T-helper 2 cell treated with Interferon-gamma antibody and Interleukin-4, amounts not matched to agents 5 μg/mL and 100 μg/mL, for 36 hours (primary cell): ENCODE measurements at places on chromosomes 1 and 21.

- H3K27ac ChIP-seq: no peak overlapping the region
- no peaks in the 10 kb centered on the region for H3K36me3 ChIP-seq
- no peak for DNase-seq
- no peak overlapping the region for H3K4me3 ChIP-seq
- peaks cover 22% of the 10 kb centered on the region for H3K27me3 ChIP-seq
These were observed 738 bp downstream of the CAMK1G start for GRCh38 chr1:209584231-209584672.

DNA sequence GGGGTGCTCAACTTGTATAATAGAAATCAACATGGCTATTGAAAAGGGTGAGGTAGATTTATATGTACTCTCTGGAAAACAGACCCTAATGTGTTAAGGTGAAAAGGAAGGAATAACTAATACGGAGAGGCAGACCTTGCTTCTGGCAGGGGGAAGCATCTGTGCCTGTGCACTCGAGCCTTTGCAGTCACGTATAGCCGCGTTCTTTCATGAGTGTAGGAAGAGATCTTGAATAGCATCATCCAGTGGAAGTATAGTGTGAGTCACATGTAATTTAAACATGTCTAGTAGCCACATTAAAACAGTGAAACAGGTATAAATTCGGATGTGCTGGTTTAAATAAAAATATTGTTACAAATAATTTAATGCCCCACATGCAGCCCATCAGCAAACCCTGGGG lies 3.0 kb downstream of the A3GALT2 start:
- no peak for DNase-seq
- H3K27me3 ChIP-seq: peaks cover 6% of the 10 kb centered on the region
- no peak overlapping the region for H3K4me3 ChIP-seq

DNA sequence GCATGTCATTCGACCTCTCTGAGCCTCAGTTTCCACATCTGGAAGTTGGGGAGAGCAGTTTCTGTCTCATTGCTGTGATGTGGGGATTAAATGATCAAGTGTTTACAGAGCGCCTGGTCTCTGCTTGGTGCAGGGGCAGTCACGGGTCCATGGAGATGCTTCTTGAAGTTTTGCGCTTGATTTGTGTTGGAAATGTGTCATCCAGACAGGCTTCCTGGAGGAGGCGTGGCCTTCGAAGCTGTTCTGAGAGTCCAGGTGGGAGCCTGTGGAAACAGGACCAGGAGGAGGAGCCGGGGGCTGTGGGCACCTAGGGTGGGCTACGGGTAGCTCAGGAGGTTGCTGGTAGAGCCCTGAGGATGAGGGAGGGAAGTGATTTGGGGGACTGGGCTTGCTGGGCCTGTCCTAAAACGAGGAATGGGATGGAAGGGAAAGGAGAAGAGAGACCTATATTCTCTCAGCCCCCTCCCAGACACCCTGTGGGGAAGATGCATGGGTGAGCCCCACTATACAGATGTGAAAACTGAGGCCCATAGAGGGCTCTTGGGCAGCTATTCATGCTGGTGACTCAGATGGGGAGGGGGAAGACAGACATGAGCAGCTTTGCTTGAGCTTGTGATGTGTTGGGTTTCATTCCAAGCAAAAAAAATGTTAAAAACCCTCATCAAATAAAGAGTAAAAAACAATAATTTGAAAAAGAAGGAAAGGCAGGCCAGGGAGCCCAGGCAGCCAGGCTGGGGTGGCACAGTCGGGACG lies 107.2 kb upstream of the WNT4 start:
- H3K4me1 ChIP-seq: no peaks in the 10 kb centered on the region
- H3K36me3 ChIP-seq: no peaks in the 10 kb centered on the region
- no peak overlapping the region for H3K4me3 ChIP-seq
- H3K27ac ChIP-seq: no peak overlapping the region
- no peak for DNase-seq

GRCh38 chr1:53015508-53015860 lies 46.5 kb upstream of the PODN start:
- no peak for DNase-seq
- peaks cover 9% of the 10 kb centered on the region for H3K36me3 ChIP-seq
- H3K4me1 ChIP-seq: peaks cover 22% of the 10 kb centered on the region
- H3K4me3 ChIP-seq: peak overlapping the region; percentile 86
- H3K27me3 ChIP-seq: no peaks in the 10 kb centered on the region

GRCh38 chr1:44261171-44261817 lies 48.0 kb downstream of the DMAP1 start:
- no peaks in the 10 kb centered on the region for H3K36me3 ChIP-seq
- no peak for DNase-seq
- no peaks in the 10 kb centered on the region for H3K27me3 ChIP-seq
- H3K27ac ChIP-seq: no peak overlapping the region

DNA sequence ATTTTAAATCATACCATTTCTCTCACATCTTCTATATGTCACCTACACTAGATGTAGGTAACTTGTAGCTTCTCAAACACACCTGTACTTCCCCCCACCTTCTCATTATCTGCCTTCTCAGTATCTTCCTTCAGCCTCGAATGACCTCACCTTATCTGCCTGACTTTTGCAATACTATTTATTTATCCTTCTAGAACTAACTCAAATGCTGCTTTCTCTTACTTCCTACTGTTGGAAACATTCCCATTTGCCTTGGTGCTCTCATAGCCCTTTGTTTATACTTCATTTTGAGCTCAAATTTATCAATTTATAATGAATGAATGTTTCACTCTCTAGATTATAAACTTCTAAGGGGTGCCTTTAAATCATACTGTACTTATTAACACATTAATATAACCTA lies 50.4 kb upstream of the KIAA1614 start:
- H3K27me3 ChIP-seq: no peaks in the 10 kb centered on the region
- DNase-seq: no peak
- no peak overlapping the region for H3K27ac ChIP-seq
- peaks cover 3% of the 10 kb centered on the region for H3K36me3 ChIP-seq

GRCh38 chr1:177998696-177999631 lies 29.1 kb upstream of the SEC16B start:
- H3K4me3 ChIP-seq: no peak overlapping the region
- H3K27ac ChIP-seq: no peak overlapping the region
- no peaks in the 10 kb centered on the region for H3K36me3 ChIP-seq
- no peaks in the 10 kb centered on the region for H3K4me1 ChIP-seq

- H3K27ac ChIP-seq: no peak overlapping the region
- no peak for DNase-seq
- peaks cover 71% of the 10 kb centered on the region for H3K27me3 ChIP-seq
- no peaks in the 10 kb centered on the region for H3K36me3 ChIP-seq
These were observed 3.5 kb downstream of the MYCL start for GRCh38 chr1:39898191-39898590.

- no peak overlapping the region for H3K4me3 ChIP-seq
- DNase-seq: no peak
- H3K4me1 ChIP-seq: no peaks in the 10 kb centered on the region
- H3K36me3 ChIP-seq: no peaks in the 10 kb centered on the region
These were observed 42.5 kb downstream of the SPAG17 start for GRCh38 chr1:118142546-118142945.

GRCh38 chr1:24929398-24930259 lies 447 bp downstream of the RUNX3 start:
- peak overlapping the region; percentile 94 for H3K4me3 ChIP-seq
- peaks cover 46% of the 10 kb centered on the region for H3K36me3 ChIP-seq
- DNase-seq: peak; percentile 58
- H3K27me3 ChIP-seq: no peaks in the 10 kb centered on the region
- H3K4me1 ChIP-seq: peaks cover 49% of the 10 kb centered on the region

GRCh38 chr21:41631564-41632461 lies 123.9 kb upstream of the TMPRSS2 start:
- no peaks in the 10 kb centered on the region for H3K4me1 ChIP-seq
- no peaks in the 10 kb centered on the region for H3K36me3 ChIP-seq
- no peak overlapping the region for H3K27ac ChIP-seq
- H3K27me3 ChIP-seq: peaks cover 2% of the 10 kb centered on the region

DNA sequence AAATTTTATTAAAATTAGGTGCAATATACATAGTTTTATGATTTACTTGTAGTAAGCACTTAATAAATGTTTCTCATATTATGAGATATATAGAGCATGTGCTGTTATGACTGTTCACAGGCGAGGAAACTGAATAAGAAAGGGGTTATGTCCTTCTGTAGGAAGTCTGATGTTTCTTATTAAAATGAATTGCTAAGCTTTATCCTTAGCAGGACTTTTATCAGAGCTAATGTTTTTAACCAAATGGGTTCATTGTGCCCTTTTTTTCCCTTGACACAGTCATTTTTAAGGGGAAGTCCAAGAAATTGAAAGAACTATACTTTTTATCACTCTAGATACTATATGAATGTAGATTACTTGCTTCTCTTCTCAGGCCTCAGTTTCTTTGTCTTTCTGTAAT lies 285.2 kb downstream of the PTPRC start:
- peaks cover 54% of the 10 kb centered on the region for H3K36me3 ChIP-seq
- peaks cover 68% of the 10 kb centered on the region for H3K4me1 ChIP-seq
- no peak overlapping the region for H3K27ac ChIP-seq
- H3K27me3 ChIP-seq: no peaks in the 10 kb centered on the region
- DNase-seq: no peak
- H3K4me3 ChIP-seq: peak overlapping the region; percentile 55

- no peaks in the 10 kb centered on the region for H3K36me3 ChIP-seq
- DNase-seq: no peak
- H3K4me1 ChIP-seq: no peaks in the 10 kb centered on the region
- no peaks in the 10 kb centered on the region for H3K27me3 ChIP-seq
These were observed 17.7 kb upstream of the PRRC2C start for GRCh38 chr1:171467626-171468025.

GRCh38 chr21:41488080-41488479 lies 19.9 kb downstream of the TMPRSS2 start:
- H3K27me3 ChIP-seq: no peaks in the 10 kb centered on the region
- no peaks in the 10 kb centered on the region for H3K4me1 ChIP-seq
- H3K36me3 ChIP-seq: no peaks in the 10 kb centered on the region
- H3K4me3 ChIP-seq: no peak overlapping the region

- no peaks in the 10 kb centered on the region for H3K4me1 ChIP-seq
- peaks cover 4% of the 10 kb centered on the region for H3K27me3 ChIP-seq
- no peak overlapping the region for H3K4me3 ChIP-seq
- H3K27ac ChIP-seq: no peak overlapping the region
- DNase-seq: no peak
These were observed 34.5 kb upstream of the HTR1D start for GRCh38 chr1:23251812-23252211.

- no peak overlapping the region for H3K27ac ChIP-seq
- H3K4me1 ChIP-seq: no peaks in the 10 kb centered on the region
- peaks cover 9% of the 10 kb centered on the region for H3K27me3 ChIP-seq
These were observed 159.3 kb downstream of the TSEN15 start for GRCh38 chr1:184210862-184211261.

GRCh38 chr1:10616696-10617095 lies 141.9 kb downstream of the PEX14 start:
- H3K27me3 ChIP-seq: no peaks in the 10 kb centered on the region
- no peak overlapping the region for H3K27ac ChIP-seq
- no peaks in the 10 kb centered on the region for H3K36me3 ChIP-seq
- no peak overlapping the region for H3K4me3 ChIP-seq
- H3K4me1 ChIP-seq: no peaks in the 10 kb centered on the region
- DNase-seq: no peak

- H3K27me3 ChIP-seq: peaks cover 10% of the 10 kb centered on the region
- H3K27ac ChIP-seq: no peak overlapping the region
These were observed 76.2 kb upstream of the CXADR start for GRCh38 chr21:17436626-17437111.

GRCh38 chr1:58881471-58881994 lies 97.7 kb upstream of the JUN start:
- H3K36me3 ChIP-seq: peaks cover 7% of the 10 kb centered on the region
- H3K27ac ChIP-seq: no peak overlapping the region
- peaks cover 19% of the 10 kb centered on the region for H3K4me1 ChIP-seq
- no peak overlapping the region for H3K4me3 ChIP-seq
- no peaks in the 10 kb centered on the region for H3K27me3 ChIP-seq

DNA sequence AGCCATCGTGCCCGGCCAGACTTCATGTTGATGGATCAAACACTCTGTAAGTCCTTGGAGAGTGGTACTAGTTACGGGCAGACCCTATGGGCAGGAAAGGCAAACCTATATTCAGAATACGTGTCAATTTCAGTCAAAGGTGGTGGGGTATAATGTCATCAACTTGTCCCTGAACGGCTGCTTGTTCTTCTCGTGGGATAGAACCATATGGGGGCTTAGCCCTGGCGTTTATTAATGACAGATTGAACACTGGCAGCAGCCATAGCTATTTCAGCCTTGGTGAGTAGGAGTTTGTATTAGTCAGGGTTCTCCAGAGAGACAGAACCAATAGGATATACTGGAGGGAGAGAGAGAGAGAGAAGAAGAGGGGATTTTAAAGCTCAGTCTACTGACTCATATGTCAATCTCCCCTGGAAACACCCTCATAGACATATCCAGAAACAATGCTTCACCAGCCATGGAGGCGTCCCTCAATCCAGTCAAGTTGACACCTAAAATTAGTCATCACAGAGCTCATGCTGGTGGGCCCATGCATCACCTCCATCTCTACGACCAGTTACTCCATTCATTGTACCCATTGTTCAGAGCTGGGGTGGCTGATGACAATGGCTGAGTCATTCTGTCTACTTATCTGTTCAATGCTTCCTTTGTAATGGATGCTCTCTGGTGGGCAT lies 16.1 kb upstream of the AQP10 start:
- H3K27ac ChIP-seq: no peak overlapping the region
- H3K4me3 ChIP-seq: no peak overlapping the region
- DNase-seq: peak; percentile 59
- H3K4me1 ChIP-seq: peaks cover 13% of the 10 kb centered on the region
- no peaks in the 10 kb centered on the region for H3K36me3 ChIP-seq

DNA sequence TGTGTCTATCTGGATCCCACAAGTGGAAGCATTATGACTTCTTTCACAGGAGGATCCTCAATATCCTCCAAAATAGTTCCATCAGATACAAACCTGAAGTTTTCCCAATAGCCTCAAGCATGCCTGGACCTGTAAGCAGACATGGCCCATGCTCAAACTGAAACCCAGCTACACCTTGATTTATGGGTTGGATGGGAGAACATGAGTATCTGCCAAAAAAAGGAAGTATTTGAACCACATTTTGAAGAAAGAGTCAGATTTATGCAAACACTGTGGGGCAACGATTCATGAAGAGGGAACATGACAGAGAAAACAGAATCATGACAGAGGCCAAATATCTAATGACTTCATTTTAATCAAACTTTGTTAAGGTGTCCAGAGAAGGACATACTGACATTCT lies 351.0 kb upstream of the NFIA start:
- H3K27ac ChIP-seq: no peak overlapping the region
- DNase-seq: no peak
- no peaks in the 10 kb centered on the region for H3K4me1 ChIP-seq
- no peaks in the 10 kb centered on the region for H3K36me3 ChIP-seq
- H3K4me3 ChIP-seq: no peak overlapping the region

GRCh38 chr1:243287652-243288051 lies 31.8 kb downstream of the SDCCAG8 start:
- H3K4me3 ChIP-seq: peak overlapping the region; percentile 25
- DNase-seq: no peak
- peak overlapping the region; percentile 58 for H3K27ac ChIP-seq
- H3K4me1 ChIP-seq: peaks cover 24% of the 10 kb centered on the region
- no peaks in the 10 kb centered on the region for H3K27me3 ChIP-seq
